MV-4-11 (cell line): ENCODE measurements at places on chromosomes 12 and 14.
A peak's percentile ranks its signal among the peaks of the same experiment; 100 is the strongest.

DNA sequence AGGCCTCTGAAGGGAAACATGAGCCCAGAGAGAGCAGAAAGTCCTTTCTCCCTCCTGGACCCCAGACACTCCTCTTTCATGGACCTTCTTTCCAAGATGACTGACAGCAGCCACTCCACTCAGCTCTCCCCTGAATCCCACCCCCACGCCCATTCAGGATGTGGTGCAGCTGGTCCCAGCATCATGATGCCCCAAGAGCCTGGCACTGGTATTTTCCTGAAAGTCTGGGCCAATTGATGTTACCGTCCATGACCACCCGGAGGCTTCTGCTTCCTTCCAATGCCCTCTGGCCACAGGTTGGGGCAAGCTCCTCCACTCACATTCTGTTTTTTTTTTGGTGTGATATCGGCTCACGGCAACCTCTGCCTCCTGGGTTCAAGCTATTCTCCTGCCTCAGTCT, 112.6 kb downstream of the CALM1 start:
- DNase-seq, result no peak

- DNase-seq, result peak; percentile 70
Observed at GRCh38 chr14:76320486-76320885, 55.5 kb upstream of the ESRRB start.

DNA sequence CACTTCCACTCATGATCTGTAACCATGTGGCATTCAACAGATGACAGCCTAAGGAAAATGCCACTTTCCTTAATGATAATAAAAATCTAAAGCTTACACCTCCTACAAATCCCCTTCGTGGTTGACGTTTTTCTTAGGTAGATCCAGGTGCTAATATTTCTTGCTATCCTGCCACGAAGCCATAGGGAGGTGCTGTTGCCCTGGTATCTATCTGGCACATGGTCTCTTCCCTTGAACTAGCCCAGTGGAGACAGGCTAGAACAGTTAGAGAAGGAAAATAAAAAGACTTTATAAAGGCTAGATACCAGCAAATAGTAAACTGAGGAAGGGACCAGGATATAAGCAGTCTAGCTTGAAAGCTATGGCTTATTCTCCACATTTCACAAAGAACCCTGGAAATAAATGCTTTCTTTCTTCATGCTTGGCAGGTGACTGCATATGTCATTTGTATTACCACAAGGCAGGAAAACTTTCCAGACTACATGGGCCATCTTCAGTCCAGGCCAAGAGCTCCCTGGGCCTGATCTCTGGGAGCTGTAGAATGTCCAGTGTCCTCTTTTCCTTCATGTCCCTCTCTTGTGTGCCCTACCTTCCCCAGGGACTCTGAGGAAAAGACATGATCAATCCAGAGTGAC, 15.3 kb downstream of the SPIC start:
- DNase-seq, result no peak

- no peak for DNase-seq
Observed at GRCh38 chr14:100764471-100765115, 37.9 kb downstream of the DLK1 start.

DNA sequence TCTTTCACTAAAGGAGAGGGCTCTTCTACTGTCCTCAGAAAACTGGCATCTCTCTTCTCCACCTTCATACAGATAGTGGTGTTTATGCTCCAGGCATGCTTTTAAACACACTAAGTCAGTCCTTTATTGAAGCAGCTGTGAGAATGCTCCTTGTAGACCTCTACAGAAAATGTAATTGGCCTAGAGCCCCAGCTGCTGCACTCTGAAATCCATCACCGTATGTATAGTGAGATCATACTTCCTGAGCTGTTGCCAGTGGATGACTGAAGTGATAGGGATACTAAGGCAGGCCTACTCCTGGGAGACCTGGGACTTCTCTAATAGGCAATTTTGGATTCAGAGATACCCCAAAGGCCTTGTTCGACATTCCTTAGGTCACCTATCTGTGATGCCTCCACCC, 535.4 kb downstream of the RPS29 start:
- DNase-seq, result no peak

- no peak for DNase-seq
Observed at GRCh38 chr12:74599932-74600331, 62.3 kb downstream of the ATXN7L3B start.

- no peak for DNase-seq
Observed at GRCh38 chr14:20711261-20711660, 22.7 kb downstream of the ANG start.

DNA sequence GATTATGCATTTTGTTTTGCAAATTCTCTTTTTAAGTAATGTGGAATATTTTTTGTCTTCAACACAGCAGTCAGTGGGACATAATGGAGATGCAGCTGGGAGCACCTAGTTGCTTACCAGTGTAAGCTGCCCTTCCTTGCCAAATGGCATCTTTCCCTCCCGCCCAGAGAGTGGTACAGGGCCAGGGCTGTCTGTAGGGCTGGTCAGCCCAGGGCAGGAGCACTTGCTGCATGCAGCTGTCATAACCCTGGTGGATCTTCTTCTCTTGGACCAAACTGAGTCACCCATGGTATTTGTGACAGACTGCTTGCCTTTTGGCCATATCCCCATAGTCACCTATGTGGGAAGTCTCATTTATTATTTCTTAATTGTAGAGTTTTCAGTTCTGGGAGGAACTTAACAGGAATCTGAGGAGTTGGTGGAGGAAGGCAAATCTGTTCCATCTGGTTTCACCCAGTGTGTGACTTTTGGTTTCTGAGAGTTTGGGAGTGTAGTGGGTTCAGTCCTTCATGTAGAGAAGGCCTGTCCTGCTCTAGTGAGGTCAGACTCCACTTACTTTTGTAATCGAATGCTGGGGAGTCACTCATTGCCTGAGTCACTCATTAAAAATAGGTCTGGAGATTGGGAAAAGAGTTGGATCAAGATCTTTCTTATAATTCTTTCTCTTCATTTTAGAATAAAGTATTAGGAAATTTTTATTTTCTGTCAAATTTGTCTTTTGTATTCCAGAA, 62.0 kb upstream of the ASPG start:
- DNase-seq, result no peak

GRCh38 chr14:60183138-60183537, 17.9 kb upstream of the DHRS7 start:
- peak; percentile 34 for DNase-seq

- no peak for DNase-seq
Observed at GRCh38 chr14:73243341-73243740, 6.0 kb downstream of the PAPLN start.

- DNase-seq, result no peak
Observed at GRCh38 chr14:68787092-68787992, 5.5 kb downstream of the ZFP36L1 start.

DNA sequence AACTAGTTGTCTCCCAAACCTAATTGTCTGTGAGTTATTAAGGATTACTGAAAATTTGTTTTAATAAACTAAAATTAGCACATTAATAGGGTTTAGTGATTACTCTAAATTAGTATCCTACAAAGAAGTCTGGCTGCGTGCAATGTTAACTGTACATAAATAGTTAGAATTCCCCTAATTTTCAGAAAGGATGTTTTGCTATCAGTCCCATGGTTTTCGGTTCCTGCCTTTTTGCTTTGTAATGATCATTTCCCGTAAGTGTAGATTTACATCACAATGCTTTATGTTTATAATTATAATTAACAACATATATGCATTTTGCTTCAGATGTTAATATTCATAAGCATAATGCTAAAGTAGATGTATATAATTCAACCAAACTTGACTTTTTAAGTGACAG, 19.8 kb upstream of the LYZ start:
- DNase-seq, result no peak

DNA sequence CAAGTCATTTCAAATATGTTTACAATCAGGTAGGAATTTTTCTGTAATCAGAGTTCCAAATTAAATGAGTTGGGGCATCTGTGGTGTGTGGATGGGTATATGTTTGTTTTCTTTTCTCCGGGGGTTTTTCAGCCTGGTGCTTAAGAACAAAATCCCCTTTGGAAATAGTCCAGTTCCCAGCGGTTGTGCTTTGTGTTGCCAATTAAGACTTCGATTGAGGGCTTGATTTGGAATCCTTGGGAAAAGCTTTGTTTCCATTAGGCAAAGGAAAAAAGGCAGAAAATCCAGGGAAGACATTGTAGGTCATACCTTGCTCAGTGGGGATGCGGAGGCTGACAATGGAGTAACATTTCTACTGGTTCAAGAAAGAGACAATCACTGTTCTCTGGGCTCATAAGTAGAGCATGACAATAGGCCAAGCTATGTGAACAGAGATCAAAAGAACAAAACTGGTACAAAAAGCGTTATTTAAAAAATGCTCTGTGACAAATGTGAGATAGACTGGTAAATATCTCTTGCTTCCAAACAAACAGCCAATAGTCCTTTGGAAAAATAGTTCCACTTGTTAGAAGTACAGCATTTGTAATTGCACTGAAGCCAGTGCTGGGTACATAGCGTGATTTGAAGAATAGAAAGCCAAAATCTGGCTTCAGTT, 79.7 kb downstream of the EML1 start:
- no peak for DNase-seq

DNA sequence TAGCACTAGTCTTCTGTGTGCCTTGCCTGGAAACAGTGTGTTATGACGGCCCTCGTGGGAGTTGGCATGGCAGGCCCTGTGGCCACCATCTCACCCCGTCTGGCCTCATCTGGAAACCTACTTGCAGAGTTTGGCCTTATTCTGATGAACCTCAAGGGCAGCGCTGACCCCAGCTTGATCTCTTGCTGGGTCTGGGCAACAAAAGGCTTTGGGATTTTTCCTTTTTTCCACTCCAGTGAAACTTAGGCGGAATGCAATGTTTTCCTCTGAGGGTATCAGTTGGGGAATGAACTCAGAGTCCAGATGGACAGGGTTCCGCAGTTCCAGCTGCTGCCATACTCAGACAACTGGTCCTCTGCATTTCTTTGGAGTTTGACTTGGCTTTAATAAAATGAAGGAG, 15.9 kb downstream of the CACNA1C start:
- DNase-seq, result no peak

- DNase-seq, result no peak
Observed at GRCh38 chr12:12432364-12432763, 75.5 kb downstream of the BORCS5 start.

DNA sequence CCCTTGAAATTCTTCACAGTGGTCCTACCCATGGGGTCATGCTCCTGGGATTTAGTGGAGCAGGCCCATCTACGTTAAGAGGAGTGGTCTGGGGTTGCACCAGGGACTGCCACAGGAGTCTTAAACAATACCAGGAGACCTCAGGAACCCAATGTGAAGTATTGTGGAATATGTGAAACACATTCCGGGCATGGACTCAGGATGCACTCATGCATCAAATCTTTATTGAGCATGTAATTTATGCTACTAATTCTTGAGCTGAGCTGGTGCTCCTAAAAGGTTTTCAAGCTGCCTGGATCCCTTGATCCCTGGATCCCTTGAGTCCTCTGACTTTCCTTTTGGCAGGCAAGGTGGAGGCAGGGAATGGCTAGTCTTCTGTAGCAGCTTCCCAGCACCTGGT, 8.8 kb downstream of the SERPINA10 start:
- DNase-seq, result no peak

GRCh38 chr12:94793191-94793595, 142.8 kb upstream of the TMCC3 start:
- peak; percentile 48 for DNase-seq

GRCh38 chr12:12427568-12427967, 70.7 kb downstream of the BORCS5 start:
- no peak for DNase-seq

- DNase-seq, result peak; percentile 40
Observed at GRCh38 chr12:100234591-100235304, 32.1 kb downstream of the DEPDC4 start.

DNA sequence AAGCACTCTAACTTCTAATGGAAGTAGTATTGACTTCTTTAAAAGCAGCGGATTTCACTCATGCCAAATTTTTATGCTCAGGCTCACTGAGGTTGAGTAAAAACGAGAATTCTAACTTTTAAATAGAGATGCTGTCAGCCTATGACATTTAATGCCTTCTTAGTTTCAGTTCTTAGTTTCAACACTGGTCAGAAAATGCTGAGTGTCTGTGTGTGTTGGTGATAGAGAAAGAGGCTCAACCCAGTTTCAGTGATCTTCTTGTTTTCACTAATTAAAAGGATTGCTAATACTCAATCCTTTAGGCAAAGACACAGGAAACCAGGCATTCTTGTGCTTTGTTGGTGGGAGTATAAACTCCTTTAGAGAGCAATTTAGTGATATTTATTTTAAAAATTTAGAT, 31.0 kb downstream of the PEBP1 start:
- peak; percentile 84 for DNase-seq

- DNase-seq, result no peak
Observed at GRCh38 chr14:64060648-64061096, 207.9 kb downstream of the SYNE2 start.

- DNase-seq, result peak; percentile 90
Observed at GRCh38 chr12:27549801-27550652, 26.0 kb downstream of the PPFIBP1 start.

- DNase-seq, result no peak
Observed at GRCh38 chr14:100070310-100070709, 5.1 kb downstream of the EVL start.

GRCh38 chr12:52656616-52657015, 4.6 kb upstream of the KRT2 start:
- no peak for DNase-seq

GRCh38 chr14:58283730-58284129, 14.6 kb upstream of the ARID4A start:
- DNase-seq, result no peak

- no peak for DNase-seq
Observed at GRCh38 chr14:101469382-101470247, 91.7 kb upstream of the DIO3 start.

- no peak for DNase-seq
Observed at GRCh38 chr12:4046495-4046840, 173.3 kb upstream of the PARP11 start.

DNA sequence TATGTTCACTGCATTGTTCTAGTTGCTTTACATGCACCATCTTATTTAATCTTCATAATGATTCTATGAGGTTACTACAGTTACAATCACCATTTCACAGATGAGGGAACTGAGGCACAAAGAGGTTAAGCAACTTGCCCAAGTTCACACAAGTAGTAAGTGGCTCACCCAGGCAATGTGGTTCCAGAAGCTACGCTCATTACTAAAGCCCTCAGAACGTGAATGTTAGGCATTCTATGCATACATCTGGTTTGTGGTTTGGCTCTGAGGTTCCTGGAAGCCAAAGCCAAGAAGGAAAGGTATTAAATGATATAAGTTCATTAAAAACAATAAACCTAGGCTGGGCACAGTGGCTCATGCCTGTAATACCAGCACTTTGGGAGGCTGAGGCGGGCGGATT, 14.4 kb upstream of the VRTN start:
- no peak for DNase-seq
